Activated naive CD4-positive, alpha-beta T cell treated with Interleukin-2 at 50 U/mL for 16 hours (primary cell): ENCODE measurements at places on chromosomes 5 and 9.

GRCh38 chr9:109453210-109453842, 44.8 kb downstream of the PTPN3 start:
- DNase-seq, result no peak

DNA sequence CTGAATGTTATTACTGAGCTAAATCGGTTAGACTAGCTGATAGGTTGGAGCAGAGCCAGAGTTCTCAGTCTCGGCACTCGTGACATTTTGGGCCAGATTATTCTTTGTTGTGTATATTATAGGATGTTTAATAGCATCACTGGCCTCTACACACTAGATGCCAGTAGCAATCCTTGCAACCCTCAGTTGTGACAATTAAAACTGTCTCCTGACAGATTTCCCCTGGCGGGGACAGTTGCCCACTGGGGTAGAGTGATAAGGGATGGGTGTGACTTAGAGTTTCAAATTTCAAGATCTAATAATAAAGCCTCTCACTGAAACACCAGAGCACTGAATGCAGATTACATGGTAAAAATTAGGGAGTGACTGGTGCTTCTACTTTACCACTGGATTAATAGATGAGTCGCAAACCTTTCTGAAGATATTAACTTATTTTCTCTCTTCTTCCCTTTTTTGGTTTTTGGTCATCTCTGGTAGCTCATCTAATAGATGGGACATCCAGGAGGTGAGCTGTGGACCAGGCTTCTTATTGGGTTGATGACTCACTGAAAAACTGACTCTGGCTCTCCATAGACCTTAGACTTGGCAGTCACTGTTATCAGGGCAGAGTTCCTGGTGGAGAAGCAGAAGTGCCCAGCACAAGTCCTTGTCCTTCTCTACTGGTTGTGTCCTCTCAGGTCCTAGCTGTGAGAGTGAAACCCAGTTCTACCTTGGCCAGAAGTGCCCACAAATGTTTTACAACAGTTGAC, 150.3 kb downstream of the UNC13B start:
- DNase-seq, result no peak

DNA sequence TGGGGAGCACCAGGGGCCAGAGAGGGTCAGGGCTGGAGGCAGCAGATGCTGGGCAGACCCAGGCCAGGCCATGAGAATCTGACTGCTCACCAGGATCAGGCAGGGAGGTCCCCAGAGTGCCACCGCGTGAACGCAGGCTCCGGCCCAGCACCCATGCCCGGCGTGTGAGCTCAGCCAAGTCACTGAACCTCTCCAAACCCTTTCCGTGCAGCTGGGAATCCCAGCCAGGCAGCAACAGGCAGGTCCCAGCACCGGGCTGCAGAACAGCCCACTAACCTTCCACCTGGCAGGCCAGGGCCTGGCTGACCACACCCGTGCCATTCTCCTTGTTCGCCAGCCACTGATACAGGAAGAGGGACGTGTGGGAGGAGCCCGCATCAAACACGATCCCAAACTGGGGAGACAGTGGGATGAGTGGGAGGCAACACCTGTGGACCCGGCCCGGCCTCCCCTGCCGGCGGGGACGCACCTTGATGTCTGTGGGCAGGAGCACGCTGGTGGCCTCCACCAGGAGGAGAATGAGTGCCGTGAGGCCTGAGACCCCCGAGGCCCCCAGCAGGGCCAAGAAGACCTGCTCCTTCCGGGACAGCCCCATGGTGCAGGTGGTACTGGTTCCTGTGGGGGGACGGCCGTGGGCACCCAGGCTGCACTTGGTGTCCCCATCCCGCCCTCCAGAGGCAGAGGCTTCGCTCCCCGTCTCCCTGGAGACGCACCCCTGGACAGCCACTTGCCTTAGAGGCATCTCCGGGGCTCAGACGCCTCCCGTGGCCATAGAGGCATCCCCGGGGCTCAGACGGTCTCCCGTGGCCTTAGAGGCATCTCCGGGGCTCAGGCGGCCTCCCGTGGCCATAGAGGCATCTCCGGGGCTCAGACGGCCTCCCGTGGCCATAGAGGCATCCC, 3.2 kb downstream of the ENTPD8 start:
- no peak for DNase-seq

GRCh38 chr5:141869514-141869913, 8.7 kb downstream of the PCDH1 start:
- DNase-seq, result no peak

GRCh38 chr5:32143617-32144377, 30.3 kb downstream of the GOLPH3 start:
- DNase-seq, result no peak

- no peak for DNase-seq
Observed at GRCh38 chr9:121226175-121226574, 24.5 kb upstream of the RAB14 start.

GRCh38 chr5:39187831-39188731, 31.3 kb downstream of the FYB1 start:
- DNase-seq, result peak; percentile 39

DNA sequence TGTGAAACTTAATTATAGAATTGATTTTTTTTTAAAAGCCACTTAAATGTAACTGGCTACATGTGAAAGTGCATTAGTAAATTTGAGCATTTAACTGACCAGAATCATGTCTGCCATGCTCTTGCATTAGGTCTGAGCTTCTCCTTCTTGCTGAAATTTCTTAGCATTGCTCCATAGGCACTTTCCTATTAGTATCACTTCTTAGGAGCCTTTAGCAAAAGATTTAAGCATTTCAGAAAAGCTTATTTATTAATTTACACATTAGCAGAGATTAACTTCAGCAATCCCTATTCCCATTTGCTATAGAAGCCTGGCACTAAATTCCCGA, 211.0 kb downstream of the SNX18 start:
- DNase-seq, result no peak
